Astrocyte of the cerebellum (primary cell): ENCODE measurements at places on chromosomes 11 and 22.

- DNase-seq: no peak
These were observed 59.2 kb upstream of the KIRREL3 start for GRCh38 chr11:127059750-127060149.

DNA sequence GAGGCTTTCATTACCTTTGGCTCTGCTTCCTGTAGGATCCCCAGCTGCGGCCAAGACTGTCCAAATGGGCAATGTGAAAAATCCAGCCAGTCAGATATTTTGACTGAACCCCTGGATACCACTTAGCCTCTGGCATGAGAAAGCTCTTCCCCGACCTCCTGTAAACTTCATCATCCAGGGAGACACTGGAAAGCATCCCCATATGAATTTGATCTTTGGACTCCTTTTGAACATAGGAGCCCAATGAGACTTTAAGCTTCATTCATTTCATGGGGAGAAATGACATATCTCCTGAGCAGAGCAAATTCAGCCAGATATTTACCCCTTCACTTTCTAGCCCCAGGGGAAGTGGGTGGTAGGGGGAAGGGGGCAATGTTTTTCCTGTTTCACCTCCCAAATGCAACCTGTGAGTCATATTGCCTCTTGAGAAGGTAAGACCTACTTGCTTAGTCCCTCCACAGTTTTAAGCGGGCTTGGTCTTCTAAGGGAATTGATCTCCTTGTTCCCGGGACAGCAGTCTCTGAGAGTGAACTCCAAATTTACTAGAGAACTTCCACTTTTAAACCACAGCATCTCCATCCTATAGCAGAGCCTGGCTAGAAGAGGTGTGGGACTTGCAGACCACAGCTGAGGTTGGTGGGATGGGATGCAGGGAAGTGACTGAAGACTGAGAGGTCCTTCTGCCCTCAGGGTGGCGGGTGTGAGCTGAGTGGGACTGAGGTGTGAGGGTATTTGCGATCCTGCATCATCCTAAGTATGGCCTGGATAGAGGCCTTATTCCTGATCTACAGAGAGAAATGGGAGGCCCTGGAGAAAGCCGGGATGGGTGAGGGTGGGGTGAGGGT is 20.3 kb upstream of the POU2AF1 start:
- no peak for DNase-seq

- no peak for DNase-seq
These were observed 109.9 kb downstream of the CSNK2A3 start for GRCh38 chr11:11243209-11243589.

DNA sequence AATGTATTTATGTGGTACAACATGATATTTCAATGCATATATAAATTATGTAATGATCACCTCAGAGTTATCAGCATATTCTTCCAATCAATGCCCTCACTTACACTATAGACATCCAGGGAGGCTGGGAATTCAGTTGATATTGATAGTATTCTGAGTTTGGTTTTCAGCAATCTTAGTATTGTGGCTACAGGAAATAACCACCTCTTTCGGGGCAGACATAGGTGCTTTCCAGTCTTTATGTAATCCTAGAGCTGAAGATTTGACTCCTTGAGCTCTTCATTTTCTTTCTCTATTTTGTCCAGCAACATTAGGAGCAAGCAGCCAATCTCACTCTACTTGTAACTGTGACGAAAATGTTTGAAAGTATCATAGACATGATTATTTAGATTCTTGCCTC is 712.7 kb upstream of the KIRREL3 start:
- DNase-seq: no peak

DNA sequence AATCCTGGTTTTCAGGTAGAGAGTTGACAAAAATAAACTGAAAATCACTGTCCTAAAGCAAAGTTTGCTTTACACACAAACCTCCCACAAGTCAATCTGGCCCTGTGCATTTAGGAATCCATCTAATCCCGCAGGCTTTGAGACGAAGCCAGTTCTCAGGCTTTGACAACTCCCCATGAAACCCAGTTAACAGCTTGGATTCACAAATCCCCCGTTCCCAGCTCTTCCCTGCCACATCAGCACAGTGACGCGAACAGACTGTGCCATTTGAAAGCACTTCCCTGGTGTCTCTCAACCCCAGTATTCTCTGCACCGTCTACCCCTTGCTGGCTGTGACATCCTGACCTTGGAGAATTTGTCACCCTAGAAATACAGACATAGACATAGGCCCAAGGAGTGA is 117.8 kb downstream of the OPCML start:
- DNase-seq: no peak

DNA sequence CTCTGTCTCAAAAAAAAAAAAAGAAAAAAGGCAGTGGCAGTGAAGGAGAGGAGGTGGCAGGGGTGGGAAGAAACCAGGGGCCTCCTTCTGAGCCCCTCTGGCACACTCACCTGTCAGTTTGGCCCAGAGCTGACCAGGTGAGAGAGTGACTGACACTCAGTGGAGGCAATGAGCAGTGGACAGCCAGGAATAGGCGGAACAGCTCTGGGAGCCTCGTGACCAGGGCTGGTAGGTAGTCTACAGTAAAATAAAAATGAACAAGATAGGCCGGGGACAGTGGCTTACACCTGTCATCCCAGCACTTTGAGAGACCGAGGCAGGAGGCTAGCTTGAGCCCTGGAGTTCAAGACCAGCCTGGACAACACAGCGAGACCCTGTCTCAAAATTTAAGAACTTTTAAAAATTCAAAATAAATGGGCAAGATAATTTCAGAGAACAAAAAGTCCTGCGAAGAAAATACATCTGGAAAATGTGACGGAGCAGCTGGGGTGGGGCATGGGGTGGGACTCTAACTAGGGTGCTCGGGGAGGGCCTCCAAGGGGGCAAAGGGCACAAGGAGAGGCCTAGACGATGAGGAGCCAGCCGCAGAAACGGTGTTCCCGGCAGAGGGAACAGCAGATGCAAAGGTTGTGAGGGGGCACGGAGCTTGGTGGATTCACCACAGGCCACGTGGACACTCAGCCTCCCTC is 3.8 kb upstream of the PDXP start:
- DNase-seq: no peak

DNA sequence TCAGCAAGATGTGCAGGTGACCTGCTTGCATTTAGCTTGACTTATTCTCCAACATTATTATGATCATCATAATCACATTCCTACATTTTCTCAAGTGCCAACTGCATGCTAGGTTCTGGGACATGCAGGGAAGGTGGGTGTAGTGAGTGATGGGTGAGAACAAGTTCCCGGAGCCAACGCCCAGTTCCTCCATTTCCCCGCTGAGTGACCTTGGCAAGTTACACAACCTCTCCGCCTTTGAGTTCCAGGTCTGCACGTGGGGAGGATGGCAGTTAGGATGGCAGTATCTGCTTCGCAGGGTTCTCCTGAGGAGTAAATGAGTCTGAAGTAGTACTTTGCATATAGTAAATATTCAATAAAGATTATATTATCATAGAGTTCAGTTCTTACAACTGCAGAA is 140.3 kb downstream of the GRIK4 start:
- no peak for DNase-seq
